ENCODE measurements at places on chromosomes 2 and 18.

DNA sequence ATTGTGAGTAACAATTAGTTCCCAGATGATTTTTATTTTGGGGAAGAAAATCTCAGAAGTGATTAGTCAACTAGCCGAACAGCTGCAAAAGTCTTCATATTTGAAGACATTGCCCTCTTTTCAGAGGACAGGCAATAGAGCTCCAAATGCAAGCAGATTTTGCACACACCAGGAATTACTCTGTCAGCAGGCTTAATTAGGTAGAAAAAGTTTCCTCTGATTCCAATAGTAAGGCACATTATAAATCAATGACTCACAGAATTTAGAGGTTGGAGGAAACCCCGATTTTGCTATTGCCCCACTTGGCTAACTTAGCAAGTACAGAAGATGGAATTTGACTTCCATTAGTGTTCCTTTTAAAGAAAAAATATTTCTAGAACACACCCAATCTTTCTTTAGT, 30.7 kb upstream of the SCN1A start:
- DNase-seq: no peak
- no peaks in the 10 kb centered on the region for H3K27me3 ChIP-seq
- H3K27ac ChIP-seq: no peak overlapping the region
- no peak overlapping the region for H3K4me3 ChIP-seq

- H3K4me1 ChIP-seq: no peaks in the 10 kb centered on the region
- no peaks in the 10 kb centered on the region for H3K27me3 ChIP-seq
- H3K27ac ChIP-seq: no peak overlapping the region
- no peak for DNase-seq
Observed at GRCh38 chr2:232323328-232323650, 55.3 kb upstream of the ALPP start.

- peaks cover 14% of the 10 kb centered on the region for H3K4me1 ChIP-seq
- DNase-seq: no peak
- H3K27ac ChIP-seq: no peak overlapping the region
- H3K4me3 ChIP-seq: no peak overlapping the region
- H3K27me3 ChIP-seq: no peaks in the 10 kb centered on the region
- H3K36me3 ChIP-seq: peaks cover 14% of the 10 kb centered on the region
Observed at GRCh38 chr2:144518748-144519596, 947 bp downstream of the ZEB2 start.

- peaks cover 18% of the 10 kb centered on the region for H3K4me1 ChIP-seq
- no peak overlapping the region for H3K27ac ChIP-seq
- no peaks in the 10 kb centered on the region for H3K27me3 ChIP-seq
- no peak overlapping the region for H3K4me3 ChIP-seq
Observed at GRCh38 chr2:127256866-127257265, 36.8 kb upstream of the CYP27C1 start.

GRCh38 chr2:223580951-223581350, 21.2 kb downstream of the SCG2 start:
- no peak overlapping the region for H3K27ac ChIP-seq
- no peak for DNase-seq
- no peaks in the 10 kb centered on the region for H3K4me1 ChIP-seq
- no peaks in the 10 kb centered on the region for H3K27me3 ChIP-seq
- H3K4me3 ChIP-seq: no peak overlapping the region
- H3K36me3 ChIP-seq: no peaks in the 10 kb centered on the region

DNA sequence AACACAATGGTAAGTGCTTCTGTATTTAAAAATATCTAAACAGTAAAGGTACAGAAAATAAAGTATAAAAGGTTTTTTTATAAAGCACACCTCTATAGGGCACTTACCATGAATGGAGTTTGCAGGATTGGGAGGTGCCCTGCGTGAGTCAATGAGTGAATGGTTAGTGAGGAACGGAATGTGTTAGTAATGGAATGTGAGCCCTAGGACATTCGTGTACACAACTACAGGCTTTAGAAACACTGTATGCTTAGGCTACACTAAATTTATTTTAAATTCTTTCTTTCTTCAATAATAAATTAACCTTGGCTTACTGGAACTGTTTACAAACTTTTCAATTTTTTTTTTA, 337.9 kb upstream of the SLC39A10 start:
- H3K27me3 ChIP-seq: no peaks in the 10 kb centered on the region
- peaks cover 20% of the 10 kb centered on the region for H3K4me1 ChIP-seq
- H3K36me3 ChIP-seq: no peaks in the 10 kb centered on the region
- peak; percentile 37 for DNase-seq

DNA sequence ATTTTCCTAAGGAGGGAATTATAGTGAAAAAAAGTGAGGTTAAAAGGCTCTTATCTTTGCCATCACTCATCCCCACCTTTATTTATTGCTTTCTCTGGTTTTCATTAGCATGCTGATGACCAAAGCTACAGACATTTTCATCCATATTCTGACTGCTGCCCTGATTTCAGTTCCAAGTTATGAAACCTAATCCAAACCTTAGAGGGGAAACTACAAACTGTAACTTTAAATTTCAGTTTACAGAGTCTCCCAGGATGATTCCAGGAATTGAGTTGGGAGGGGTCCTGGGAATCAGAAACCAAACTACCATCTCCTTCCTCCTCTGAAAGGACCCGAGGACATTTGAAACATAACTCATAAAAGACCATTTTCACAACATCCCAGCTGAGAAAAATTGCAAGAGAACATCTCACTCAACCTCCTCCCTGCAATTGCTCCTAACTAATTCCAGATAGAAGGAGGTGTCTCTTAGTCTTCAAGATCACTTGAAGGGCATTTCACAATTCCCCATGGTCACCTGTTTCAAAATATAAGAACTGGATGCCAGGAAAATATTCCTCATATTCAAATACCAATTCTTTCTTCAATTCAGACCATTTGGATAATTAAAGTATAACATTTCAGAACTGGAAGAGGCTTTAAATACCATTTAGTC, 520.6 kb downstream of the TNS1 start:
- no peaks in the 10 kb centered on the region for H3K36me3 ChIP-seq
- no peak overlapping the region for H3K4me3 ChIP-seq
- no peak for DNase-seq
- H3K4me1 ChIP-seq: no peaks in the 10 kb centered on the region

DNA sequence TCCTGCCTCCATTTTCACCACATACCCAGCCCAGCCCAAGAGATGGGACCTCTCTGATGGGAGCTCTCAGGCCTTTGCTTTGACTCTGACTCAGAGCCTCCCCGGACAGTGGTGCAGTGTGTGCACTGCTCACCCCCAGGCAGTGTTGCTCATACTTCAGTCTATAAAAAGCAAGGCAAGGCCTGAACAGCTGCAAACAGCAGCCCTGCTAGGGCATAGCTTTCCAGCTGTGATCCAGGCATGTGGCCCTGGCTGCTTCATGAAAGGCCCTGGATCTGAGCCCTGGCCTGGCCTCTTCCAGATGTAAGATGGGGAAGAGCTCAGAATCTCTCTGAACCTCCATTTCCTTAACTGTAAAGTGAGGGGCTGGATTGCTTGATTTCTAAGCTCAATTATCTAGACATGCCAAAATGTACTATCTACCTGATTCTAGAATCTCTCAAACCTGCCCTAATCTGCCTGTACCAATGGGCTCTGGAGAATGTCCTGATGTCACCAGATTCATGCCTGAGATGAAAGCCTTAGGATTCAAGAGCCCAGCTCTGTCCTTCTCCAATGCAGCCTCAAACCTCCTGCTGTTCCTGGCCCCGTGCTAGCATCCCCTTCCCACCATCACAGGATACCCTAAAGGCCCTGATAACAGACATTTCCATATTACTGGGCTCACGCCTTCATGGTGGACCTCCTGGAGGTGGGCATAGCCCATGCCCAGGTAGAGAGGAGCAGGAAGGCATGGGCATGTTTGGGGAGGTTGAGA, 206.9 kb downstream of the ARL4C start:
- no peaks in the 10 kb centered on the region for H3K36me3 ChIP-seq
- H3K4me3 ChIP-seq: no peak overlapping the region
- H3K27ac ChIP-seq: no peak overlapping the region
- DNase-seq: no peak
- H3K4me1 ChIP-seq: peaks cover 24% of the 10 kb centered on the region

DNA sequence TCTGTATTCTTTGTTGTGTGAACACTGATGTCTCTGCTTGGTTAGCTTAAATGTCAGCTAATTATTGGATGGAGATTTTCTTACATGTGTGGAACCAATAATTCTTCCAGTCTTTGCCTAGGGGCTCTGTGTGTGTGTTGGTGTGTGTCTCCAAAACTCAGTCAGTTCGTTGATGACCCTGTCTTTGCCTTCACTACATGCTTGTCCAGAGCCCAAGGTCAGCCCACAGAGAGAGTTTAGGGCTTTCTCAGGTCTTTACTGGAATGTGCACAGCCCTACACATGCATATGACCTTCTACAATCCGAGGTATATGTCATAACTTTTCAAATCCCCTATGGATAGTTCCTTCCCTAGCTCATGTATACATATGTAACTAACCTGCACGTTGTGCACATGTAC, 74.1 kb upstream of the LDAH start:
- no peak overlapping the region for H3K27ac ChIP-seq
- H3K4me3 ChIP-seq: no peak overlapping the region
- no peak for DNase-seq
- H3K4me1 ChIP-seq: no peaks in the 10 kb centered on the region
- H3K27me3 ChIP-seq: peaks cover 59% of the 10 kb centered on the region
- H3K36me3 ChIP-seq: no peaks in the 10 kb centered on the region

GRCh38 chr2:222883420-222883819, 22.6 kb downstream of the ACSL3 start:
- no peak overlapping the region for H3K27ac ChIP-seq
- DNase-seq: no peak
- peaks cover 32% of the 10 kb centered on the region for H3K4me1 ChIP-seq
- peaks cover 12% of the 10 kb centered on the region for H3K36me3 ChIP-seq
- no peaks in the 10 kb centered on the region for H3K27me3 ChIP-seq

- no peak overlapping the region for H3K4me3 ChIP-seq
- no peaks in the 10 kb centered on the region for H3K4me1 ChIP-seq
- no peaks in the 10 kb centered on the region for H3K36me3 ChIP-seq
- DNase-seq: no peak
- no peaks in the 10 kb centered on the region for H3K27me3 ChIP-seq
Observed at GRCh38 chr2:150674283-150674682, 186.8 kb upstream of the RND3 start.

- DNase-seq: no peak
- H3K4me1 ChIP-seq: no peaks in the 10 kb centered on the region
- no peak overlapping the region for H3K4me3 ChIP-seq
- no peak overlapping the region for H3K27ac ChIP-seq
- H3K36me3 ChIP-seq: no peaks in the 10 kb centered on the region
- no peaks in the 10 kb centered on the region for H3K27me3 ChIP-seq
Observed at GRCh38 chr2:85275984-85276540, 51.7 kb downstream of the TGOLN2 start.

GRCh38 chr2:171281110-171281509, 120.4 kb upstream of the TLK1 start:
- H3K27ac ChIP-seq: no peak overlapping the region
- H3K4me1 ChIP-seq: no peaks in the 10 kb centered on the region
- no peak overlapping the region for H3K4me3 ChIP-seq
- H3K36me3 ChIP-seq: no peaks in the 10 kb centered on the region

GRCh38 chr18:31482051-31482450, 15.9 kb upstream of the DSG2 start:
- H3K4me3 ChIP-seq: no peak overlapping the region
- no peak overlapping the region for H3K27ac ChIP-seq
- H3K4me1 ChIP-seq: peaks cover 12% of the 10 kb centered on the region
- DNase-seq: no peak
- no peaks in the 10 kb centered on the region for H3K36me3 ChIP-seq

DNA sequence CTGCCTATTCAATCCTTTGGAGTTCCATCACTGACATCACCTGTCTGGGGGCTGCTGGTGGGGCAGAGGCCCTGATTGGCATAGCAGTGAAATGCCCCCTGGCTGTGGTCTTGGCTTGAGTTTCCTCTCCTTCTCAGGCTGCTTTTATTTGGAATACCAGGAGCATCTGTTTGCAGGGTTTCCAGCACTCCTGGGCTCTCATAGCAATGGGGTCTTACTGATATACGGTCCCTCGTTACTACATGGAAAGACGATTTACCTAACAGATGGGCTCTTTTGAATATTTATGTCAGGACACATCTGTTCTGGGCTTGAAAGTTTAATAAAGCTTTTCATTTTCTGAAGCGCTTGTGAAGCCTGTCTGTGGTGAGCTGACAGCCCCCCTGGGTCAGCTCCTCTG, 230.3 kb downstream of the SLC4A3 start:
- no peaks in the 10 kb centered on the region for H3K36me3 ChIP-seq
- peaks cover 14% of the 10 kb centered on the region for H3K27me3 ChIP-seq
- no peak overlapping the region for H3K4me3 ChIP-seq
- no peaks in the 10 kb centered on the region for H3K4me1 ChIP-seq

DNA sequence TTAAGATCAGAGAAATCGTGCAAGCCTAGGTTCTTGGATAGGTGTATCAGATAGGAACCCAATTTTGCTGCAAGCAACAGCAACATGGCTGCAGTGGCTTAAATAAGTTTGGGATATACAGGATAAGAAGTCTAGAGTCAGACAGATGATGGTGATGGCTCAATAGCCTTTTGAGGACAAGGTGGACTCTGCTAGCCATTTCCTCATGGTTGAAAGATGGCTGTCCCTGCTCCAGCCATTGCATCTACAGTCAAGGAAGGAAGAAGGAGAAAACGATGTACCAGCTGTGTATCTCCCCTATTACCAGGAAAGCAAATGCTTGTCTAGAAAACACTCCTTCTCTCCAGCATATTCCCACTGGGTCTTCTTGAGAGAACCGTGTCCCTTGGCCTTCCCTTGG, 30.1 kb upstream of the CAB39 start:
- no peaks in the 10 kb centered on the region for H3K27me3 ChIP-seq
- no peak for DNase-seq

- no peak overlapping the region for H3K4me3 ChIP-seq
- H3K4me1 ChIP-seq: no peaks in the 10 kb centered on the region
- no peak for DNase-seq
- H3K36me3 ChIP-seq: no peaks in the 10 kb centered on the region
- H3K27ac ChIP-seq: no peak overlapping the region
- H3K27me3 ChIP-seq: peaks cover 34% of the 10 kb centered on the region
Observed at GRCh38 chr2:122300758-122301157, 545.3 kb downstream of the TSN start.

DNA sequence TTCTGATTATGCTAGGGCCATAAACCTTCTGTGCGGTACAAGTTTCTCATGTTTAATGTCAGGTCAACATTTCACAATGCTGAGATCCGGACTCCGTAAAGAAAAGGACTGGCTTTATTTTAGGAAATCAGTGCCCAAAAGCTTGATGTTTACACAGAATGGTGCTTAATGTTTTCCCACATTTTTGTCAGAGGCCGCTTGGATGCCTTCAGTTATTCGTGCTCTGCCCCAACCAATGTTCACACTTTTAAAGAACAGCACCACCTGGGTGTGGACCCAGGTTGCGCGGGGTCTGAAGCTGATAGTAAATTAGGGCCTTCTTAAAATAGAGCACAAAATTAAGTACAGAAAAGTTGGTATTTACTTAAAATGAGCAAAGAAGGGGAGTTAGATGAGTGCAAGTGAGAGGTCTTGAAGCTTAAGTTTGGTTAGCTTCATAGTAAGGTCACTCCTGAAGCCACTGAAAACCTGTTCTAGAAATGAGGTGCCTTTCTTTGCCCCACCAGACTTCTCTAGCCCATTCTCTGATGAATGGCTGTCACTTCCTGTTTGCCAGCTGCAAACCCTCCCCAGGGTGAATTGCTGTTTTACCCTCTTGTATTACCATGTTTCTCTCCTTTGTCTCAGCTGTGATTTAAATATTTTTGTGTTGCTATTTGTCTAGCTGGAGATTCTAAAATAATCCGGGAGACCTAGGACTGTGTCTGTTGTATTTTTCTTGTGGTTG, 20.5 kb downstream of the SLC3A1 start:
- no peaks in the 10 kb centered on the region for H3K27me3 ChIP-seq
- H3K4me1 ChIP-seq: peaks cover 25% of the 10 kb centered on the region
- H3K27ac ChIP-seq: no peak overlapping the region
- no peak for DNase-seq
- H3K36me3 ChIP-seq: peaks cover 10% of the 10 kb centered on the region

GRCh38 chr18:76353046-76353445, 142.0 kb downstream of the ZNF516 start:
- no peak for DNase-seq
- H3K4me1 ChIP-seq: peaks cover 33% of the 10 kb centered on the region
- H3K27ac ChIP-seq: no peak overlapping the region
